Activated T-helper 9 cell treated with anti-CD3 and anti-CD28 coated beads, Interleukin-2, amount 50 U/mL, for 16 hours (primary cell): ENCODE measurements at places on chromosomes 3 and 15.

- no peak for DNase-seq
These were observed 768 bp upstream of the SEMA5B start for GRCh38 chr3:123028233-123028828.

- no peak for DNase-seq
These were observed 517.9 kb downstream of the MECOM start for GRCh38 chr3:169145540-169146178.

DNA sequence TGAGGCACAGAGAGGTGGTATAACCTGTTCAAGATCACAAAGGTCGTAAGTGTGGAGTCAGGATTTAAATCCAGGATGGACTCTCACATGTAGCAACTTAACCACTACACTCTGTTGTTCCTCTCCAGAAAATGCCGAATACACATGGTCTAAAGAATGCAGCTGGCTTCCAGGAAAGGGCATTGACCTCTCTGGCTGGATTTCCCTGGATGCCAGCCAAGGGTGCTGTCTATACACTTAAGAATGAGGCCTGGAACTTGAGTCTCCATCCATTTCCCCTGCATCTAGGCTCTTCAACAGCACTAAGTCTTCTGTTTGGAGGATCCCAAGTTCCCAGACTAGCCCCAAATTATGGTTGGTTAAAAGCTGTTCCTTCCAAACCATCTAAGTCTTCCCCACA lies 60.5 kb downstream of the CERS3 start:
- DNase-seq, result no peak

GRCh38 chr3:20652231-20652986 lies 466.4 kb upstream of the SGO1 start:
- no peak for DNase-seq

DNA sequence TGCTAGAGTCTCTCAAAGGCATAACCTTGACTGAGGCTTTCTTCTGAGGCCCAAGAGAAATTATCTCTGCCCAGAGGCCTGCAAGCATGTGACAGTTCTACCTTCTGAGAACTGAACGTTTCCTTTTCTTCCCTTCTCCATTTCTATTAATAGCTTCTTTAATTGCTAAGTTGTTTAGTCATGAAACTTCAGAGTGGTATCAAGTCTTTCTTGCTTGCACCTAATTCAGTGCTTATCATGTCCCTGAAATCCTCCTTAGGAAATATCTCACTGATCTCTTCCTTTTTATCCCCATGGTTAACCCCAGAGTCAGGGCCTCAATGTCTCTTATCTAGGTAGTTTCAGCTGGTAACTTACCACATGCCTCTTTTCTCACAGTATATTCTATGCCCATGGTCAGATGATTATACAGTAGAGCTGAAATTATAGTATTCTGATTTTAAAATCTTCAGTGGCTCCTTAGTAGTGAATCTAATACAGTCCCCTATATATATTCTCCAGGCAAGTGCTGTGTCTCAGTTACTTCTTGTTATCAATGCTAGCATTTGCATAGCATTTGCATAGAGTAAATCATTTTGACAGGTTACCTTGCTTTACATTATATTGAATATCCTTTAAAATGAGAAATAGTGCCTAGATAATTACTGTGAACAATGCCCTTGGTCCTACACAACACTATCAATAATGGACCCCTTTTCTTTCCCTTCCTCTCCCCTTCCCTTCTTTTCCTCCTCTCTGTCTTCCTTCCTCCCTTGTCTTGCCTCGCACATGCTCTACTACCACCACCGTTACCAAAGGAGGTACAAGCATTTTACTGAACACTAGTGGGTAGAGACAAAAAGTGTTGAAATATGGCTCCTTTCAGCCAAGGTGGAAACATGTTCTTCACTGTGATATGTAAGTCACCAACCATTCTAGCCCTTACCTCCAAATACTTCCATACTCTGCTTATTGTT lies 33.0 kb downstream of the KBTBD8 start:
- no peak for DNase-seq

DNA sequence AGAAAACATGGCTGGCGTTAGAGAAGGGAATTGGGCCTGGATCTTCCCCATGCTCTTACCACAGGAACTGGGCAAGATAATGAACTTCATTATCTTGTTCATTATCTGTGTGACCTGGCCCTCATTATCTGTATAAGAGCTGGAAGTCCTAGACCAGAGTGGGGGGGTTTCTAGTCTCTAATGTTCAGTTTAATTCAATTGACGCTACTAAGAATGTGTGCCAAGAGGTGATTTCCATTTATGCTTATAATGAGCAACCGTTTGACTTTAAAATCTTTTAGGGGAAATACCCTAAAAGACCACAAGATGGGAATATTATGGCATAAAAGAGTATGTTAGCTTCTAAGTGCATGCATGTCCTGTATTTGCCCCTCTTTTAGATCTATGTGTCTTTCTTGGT lies 59.1 kb upstream of the CSTA start:
- no peak for DNase-seq

DNA sequence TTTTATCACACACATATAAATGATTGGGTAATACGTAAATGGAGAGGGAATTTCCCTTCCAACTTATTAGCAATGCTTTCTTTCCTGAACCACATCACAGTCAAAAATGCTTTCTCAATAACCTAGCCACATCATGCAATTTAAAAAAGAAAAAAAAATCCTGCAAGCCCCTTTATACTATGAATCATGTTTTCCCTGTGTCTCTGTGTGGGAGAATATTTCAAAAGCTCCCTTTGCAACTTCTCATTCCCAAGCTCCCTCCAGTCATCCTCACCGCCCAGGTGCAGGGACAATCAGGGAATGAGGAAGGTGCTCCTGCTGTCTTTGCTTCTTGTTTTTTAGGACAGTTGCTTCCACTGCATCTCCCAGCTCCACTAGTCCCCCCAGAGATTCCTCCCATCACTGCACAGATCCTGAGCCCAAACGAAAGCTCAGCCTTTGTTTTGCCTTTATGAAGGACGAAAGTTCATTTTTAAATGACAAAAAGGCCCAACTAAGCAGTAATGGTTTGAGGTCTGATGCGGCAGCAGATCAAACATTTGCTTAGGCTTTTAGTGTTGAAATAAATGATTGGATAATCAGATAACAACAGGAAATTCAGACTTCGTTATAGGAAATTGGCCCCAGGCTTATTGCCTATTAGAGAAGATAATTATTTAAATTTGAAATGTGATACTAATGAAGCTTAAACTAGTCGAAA lies 47.8 kb upstream of the ADGRG7 start:
- no peak for DNase-seq

DNA sequence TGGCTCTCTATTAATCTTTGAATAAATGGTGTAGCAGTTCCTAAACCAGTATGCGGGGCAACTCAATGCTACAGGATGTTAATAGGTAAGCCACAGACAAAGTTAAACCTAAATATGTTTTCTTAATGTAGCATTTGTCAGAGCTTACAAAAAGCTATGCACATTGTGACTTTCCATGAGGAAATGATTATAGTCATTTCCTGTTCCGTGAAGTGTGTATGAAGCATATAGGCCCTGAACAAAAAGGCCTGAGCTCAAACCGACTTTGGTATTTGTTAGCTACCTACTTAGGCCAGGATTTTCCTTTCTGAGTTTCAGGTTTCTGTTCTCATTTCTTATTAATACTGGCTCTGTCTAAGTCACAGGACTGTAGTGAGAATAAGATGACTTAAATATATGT lies 14.2 kb downstream of the ZNF80 start:
- no peak for DNase-seq

DNA sequence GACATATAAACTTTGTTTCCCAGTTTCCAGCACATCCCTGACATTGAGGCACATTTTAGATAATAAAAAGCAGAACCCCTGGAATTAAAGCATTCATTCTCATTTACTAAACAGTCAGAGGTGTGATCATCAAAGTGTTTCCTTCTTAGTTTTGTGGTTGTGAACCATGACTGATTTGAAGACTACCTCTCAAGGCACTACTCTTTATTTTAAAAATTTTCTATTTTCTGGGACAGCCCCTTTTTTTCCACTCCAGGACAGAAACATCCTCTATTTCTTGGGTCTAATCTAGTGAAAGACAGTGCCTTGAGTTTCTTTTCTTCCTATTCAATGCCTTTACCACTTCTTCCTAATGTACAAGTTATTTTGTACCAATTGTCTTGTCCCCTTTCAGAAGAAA lies 5.2 kb downstream of the SST start:
- DNase-seq, result no peak

GRCh38 chr3:143875546-143875945 lies 27.3 kb upstream of the SLC9A9 start:
- no peak for DNase-seq

GRCh38 chr3:35723480-35724097 lies 84.3 kb downstream of the ARPP21 start:
- DNase-seq, result no peak

GRCh38 chr3:4138786-4139431 lies 164.3 kb upstream of the SETMAR start:
- no peak for DNase-seq

DNA sequence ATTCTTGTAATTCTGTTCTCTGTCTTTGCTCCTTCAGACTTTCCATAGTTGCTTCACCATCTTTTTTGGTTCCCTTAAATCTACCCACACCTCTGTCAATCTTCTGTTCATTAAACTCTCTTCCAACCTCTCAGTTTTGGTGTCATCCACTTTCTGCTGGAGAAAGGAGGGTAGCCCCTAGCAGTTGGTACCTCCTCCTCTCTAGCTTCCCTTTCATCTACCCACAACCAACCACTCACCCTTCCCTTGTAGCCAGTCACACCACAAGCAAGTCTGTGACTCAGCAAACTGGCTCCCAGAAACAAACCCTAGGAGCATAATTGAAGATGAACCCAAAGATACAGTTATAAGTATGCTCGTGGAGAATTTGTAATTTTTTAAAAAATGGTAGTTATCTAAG lies 318.6 kb downstream of the FHIT start:
- no peak for DNase-seq

DNA sequence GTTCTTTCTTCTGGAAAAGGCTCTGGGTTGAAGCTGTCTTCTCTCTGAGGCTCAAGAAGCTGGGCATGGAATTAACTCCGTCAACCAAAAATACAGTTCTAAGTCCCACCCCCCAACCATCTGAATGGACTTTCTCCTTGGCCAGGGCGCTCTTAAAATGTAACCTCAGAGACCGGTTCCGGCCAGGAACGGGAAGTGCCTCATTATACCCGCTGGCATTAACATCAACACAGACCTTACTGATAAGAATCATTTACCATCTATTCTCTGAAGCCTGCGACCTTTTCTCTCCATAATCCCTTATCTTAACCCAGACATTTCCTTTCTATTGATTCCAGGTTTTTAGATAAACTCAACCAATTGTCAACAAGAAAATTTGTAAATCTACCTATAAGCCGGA lies 64.7 kb downstream of the ATP1B3 start:
- no peak for DNase-seq

DNA sequence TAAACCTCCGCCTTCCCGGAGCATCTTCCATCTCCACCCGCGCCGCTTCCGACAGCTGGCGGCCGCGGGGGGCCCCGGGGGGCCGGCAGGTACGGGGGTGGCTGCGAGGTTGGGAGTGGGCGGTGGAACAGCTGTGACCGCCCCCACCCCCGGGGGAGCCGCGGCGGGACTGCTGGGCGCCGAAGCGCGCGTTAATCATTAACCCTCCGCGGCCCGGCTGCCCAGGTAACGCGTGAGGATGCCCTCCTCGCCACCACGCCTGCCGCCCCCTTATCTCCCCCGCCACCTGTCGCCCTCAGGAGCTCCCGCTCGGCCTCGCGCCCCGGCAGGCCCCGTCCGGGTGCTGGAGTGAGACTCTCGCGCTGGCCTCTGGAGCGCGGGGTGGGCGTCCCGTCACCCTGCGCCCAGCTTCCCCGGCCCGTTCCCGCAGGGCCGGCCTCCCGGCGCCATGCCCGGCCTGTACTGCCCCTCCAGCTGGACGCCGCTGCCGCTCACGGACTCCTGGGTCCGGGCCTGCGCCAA lies 757 bp downstream of the VWA5B2 start:
- DNase-seq, result no peak

DNA sequence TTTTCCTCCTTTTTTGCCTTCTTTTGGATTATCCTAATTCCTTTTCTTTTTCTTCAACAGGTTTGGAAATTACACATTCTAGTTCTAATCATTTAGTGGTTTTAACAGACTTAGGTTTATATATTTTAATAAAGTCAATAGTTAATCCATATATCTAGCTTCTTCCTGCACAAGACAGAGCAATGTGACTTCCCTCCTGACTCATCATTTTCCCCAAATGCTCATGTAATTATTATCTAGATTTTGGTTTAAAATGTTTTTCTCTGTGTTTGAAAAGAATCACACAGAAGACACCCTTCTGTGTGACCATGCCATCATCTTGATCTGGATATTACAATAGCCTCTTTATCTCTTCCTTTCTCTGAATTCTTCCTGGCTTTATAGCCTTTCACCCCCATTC lies 28.6 kb upstream of the SSR3 start:
- no peak for DNase-seq

DNA sequence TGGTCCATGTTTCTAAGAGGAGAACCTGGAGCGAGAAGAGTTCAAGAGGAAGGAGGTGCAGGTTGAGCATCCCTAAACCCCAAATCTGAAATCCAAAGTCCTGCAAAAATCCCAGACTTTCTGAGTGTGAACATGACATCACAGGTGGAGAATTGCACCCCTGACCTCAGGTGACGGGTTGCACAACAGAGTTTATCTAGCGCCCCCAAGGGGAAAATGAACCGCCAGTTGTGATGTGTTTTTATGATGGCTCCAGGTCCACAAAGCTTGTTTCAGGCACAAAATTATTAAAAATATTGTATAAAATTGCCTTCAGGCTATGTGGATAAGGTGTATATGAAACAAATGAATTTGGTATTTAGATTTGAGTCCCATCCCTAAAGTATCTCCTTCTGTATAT lies 420.0 kb downstream of the GABRB3 start:
- DNase-seq, result no peak

- DNase-seq, result no peak
These were observed 517.3 kb downstream of the MECOM start for GRCh38 chr3:169146179-169146665.

DNA sequence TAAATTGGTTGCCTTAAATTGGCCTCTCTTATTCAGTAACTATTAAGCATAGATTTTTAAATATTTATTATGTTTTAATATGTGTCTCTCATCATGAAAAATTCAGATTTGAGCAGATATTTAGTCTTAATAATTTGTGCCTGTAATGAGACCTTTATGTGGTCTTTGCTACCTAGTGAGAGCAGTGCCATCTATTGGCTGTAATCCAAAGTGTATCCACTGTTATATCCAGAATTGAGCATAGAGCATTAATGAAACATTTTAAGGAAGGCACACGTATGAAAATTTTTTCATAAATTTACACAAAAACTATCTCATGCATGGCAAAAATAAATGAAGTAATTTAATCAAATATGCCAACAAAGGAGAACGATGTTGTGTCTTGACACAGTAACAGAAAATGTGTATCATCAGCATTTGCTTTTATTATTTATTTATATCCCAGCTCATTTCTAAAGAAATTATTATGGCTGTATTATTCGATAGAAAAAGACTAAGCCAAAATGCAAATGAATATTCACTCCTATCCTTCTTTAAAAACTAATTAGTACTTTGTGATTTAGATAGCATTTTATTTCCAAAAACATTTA lies 203.5 kb downstream of the RSRC1 start:
- DNase-seq, result no peak

GRCh38 chr3:19598870-19599269 lies 335.1 kb downstream of the EFHB start:
- DNase-seq, result no peak
